ENCODE measurements at places on chromosomes 1 and 21.

DNA sequence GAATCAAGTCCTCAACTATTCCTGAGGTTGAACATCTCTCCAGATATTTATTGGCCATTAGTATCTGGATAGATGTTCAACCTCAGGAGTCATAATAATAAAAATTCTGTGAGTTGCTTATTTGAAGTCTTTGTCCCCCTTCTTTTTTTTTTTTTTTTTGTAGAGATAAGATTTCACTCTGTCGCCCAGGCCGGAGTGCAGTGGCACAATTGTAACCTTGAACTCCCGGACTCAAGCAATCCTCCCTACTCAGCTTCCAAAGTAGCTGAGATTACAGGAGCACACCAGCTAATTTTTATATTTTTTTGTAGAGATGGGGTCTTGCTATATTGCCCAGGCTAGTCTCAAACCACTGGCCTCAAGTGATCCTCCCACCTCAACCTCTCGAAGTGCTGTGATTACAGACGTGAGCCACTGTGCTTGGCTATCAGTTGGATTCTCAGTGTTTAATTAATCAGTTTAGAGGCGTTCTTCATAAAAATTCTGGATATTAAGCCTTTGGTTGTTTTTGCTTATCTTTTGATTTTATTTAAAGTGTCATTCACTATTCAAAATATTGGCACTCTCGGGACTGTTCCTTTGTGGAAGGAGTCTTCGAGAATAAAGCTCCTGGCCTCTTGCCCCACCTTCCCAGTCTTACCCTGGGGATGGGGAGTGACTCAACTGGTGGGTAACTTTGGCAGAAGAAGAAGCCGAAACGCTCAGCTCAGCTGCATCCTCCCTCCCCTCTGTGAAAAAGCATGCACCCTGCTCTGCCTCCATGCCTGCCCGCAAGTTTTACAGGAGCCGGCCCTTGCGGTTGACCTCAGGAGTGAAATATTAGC lies 11.2 kb upstream of the HYI start:
- peak; percentile 60 for DNase-seq

DNA sequence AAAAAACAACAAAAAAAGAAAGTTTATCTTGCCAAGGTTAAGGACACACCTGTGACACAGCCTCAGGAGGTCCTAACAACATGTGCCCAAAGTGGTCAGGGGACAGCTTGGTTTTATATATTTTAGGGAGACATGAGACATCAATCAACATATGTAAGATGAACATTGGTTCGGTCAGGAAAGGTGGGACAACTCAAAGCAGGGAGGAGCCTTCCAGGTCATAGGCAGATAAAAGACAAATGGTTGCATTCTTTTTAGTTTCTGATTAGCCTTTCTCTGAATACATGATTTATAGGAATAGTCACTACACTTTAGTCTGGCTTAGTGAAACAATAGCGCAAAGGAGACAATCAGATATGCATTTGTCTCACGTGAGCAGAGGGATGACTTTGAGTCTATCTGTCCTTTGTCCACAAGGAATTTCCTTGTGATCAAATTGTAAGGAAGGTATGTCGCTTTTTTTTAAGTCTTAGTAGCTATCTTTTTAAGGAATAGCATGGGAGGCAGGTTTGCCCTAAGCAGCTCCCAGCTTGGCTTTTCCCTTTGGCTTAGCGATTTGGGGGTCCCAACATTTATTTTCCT lies 23.3 kb upstream of the OVAAL start:
- no peak for DNase-seq

- peak; percentile 68 for DNase-seq
These were observed 17.1 kb upstream of the EPHA2 start for GRCh38 chr1:16172964-16173446.

DNA sequence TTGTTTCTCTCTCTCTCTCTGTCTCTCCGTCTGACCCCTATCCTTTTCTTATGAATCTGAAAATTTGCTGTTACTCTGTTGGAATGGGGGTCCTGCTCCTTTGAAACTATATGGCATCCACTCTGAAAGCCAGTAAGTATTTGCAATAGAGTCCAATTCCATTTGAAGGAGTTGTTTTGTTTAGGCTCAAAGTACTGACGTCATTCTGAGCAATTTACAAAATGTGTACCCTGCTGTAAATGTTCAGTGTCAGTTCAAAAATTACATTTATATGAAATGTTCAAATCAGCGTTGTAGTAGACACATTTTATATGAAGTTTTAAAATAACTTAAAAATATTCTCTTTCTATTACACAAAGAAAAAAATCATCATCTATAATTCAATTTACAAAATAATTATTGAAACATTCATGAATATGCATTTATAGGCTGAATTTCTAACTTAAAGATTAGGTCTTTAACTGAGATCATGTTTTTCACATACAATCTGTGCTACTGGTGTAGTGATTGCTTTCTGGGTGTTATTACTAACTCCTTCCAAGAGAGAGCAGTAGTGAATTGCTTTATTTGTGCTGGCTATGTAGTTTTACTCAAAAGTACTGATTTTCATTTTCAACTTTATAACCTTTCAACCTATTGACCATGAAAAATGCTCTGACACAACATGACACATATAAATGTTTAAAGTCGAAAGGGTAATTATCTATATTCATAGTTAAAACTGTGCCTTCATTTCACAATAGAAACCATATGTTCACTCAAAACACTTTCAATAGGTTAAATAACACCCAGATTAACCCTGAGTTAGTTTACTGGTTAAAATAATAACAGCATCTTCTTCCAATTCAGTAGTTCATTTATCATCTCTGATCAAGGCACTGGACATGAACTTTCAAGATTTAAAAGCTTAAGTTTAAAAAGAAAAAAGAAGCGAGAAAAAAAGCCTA lies 253.1 kb upstream of the ADGRL4 start:
- DNase-seq: peak; percentile 75

- DNase-seq: no peak
These were observed 3.0 kb upstream of the S100A9 start for GRCh38 chr1:153354515-153355193.

DNA sequence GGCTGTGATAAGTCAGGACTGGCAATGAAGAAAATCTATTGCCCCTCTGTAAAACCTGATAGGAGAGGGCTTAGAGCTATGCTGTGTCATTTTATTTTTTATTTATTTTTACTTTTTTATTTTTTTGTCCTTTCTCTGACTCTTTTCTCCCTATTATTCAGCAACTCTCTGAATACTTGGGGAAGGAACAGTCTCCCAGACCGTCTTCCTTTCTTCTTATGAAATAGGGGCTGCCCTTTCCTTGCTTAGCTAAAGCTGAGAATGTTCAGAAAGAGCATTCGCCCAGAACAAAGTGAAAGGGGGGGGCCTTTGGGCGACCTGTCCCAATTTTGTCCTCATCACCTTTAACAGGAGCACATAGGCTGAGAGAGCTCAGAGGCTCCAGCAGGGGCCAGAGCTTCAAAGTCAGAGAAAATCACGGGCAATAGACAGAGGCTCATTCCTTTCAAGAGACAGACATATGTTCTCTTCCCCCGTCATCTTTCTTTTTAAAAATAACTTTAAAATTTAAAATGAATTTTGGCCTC lies 80.9 kb downstream of the RNF220 start:
- DNase-seq: no peak

GRCh38 chr1:26697978-26698849 lies 2.4 kb downstream of the ARID1A start:
- peak; percentile 97 for DNase-seq

DNA sequence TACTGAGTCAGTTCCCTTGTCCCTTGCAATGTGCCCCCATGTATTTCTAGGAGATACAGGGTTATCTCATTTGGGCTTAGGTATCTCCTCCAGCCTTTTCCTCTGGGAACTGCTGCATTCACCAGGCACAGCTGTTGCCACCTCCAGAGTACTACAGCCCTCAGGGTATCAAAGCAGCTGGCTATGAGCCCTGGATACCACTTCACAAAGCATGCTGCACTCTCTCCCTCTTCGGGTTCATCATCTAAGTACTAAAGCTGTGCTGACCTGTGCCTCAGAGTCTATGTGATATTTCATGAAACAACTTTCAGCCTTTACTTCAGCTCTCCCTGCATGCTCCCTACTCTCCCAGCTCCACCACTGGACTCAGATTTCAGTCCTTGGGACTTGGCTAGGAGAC lies 62.3 kb downstream of the CCDC185 start:
- DNase-seq: no peak

DNA sequence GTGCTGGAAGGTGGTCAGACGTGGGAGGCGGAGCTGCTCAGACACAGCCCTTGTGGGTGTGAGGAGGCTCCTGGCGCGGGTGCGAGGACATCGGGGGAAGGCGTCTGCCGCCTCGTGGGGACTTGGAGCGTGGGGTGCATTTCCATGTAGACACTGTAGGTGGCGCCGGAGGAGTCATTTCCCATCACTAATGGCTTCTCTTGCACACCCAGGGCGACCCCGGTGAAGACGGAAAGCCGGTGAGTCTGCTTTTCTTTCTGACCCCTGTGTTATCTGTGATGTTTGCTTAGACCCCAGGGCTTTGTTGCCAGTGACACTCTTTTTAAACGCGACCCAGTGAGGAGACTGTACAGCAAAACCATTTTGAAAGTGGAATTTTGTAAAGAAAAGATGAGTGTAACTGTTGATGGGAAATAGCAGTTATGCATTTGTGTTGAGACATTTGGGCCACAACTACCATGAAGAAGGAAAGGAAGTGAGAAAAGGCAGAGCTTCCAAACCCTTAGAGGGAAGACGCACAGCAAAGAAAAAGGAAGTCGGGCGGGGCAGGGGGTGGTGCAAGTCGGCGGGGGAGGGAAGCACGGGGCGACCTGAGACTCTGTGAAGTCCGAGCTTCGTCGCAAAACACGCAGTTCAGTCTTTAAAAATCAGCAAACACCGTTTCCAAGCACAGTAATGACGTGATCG lies 64.0 kb downstream of the SLC19A1 start:
- DNase-seq: peak; percentile 74

DNA sequence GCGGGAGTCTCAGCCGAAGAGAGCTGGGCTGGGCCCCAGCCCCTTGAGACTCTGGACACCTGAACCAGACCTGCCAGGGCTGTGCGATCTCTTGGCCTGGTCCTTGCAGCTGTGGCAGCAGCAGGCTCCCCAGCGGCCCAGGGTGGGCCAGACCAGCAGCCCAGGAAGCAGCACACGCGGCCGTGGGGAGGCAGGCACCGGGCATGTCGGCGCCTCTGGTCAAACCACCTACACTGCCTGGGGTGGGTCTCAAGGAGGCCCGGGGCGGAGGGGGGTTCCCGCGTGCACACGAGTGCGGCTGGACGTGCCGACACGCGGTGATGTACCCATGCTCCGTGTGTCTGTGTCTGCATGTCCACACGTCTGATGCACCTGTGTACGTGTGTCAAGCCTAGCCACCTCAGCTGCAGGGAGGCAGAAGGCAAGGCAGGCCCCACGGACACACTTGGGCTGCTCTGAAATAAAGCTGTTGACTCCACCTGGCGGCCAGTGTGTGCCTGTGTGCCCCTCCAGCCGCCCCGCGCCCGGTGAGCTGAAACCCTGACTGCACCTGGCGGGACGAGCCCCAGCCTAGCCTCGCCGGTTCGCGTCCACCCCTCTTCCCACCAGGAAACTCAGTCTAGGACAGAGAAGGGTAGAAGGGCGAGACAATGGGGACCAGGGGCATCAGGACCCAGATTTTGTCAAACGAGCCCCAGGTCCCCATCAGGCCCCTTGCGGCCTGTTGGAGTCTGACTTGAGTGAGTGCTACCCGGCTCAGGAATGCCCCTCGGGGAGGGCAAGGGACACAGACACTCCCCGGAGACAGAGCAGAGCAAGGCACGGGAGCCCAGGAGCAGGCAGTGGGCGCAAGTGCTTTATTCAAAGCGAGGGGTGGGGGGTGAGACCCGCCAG lies 11.6 kb downstream of the SCNN1D start:
- DNase-seq: peak; percentile 60

DNA sequence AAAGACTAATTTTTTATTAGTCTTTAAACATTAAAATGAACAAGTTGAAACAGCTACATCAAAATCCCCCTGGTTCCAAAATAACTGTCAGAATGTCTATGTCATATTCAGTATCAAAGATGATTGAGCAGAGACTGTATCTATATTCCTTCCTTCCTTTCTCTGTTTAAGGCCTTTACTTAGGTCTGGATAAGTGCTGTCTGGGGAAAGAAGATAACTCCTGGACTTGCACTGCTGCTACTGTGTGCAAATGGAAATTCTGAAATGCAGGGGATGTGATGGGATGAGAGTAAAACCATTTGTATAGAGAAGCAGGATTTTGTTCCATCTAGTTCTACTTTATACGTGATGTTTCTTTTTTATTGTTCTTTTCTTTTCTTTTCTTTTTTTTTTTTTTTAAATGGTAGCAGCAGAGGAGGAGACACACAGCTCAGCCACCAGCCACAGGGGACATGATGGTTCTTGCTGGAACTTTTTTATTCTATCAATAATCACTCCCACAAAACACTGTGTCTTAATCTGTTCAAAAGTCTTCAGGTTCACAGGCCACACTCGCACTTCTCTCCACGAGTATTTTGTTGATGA lies 33.6 kb upstream of the FOXE3 start:
- DNase-seq: no peak

DNA sequence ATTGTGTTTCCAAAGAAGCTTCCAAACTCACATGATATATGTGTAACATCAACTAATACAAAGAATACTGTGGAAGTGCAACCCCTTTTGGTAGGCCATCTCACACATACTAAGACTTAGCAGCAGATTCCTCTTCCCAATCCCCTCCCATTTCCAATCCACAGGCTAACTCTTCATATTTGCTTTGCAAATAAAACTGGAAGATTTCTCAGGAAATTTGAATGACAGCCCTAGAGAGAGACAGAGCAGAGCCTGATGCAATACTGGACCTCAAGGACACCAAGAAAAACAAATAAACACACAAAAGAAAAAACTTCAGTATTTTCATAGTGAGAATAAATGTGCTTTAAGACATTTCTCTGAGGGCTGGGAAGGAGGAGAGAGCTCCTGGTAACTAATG lies 190.2 kb upstream of the BRINP3 start:
- no peak for DNase-seq

DNA sequence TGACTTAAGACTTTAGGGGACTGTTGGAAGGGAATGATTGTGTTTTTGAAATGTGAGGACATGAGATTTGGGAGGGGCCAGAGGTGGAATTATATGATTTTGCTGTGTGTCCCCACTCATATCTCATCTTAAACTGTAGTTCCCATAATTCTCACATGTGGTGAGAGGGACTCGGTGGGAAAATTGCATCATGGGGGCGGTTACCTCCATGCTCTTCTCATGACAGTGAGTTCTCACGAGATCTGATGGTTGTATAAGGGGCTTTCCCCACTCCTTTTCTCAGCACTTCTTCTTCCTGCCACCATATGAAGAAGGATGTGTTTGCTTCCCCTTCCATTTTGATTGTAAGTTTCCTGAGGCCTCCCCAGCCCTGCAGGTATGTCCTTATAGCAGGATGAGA lies 35.0 kb upstream of the SCAF4 start:
- no peak for DNase-seq

DNA sequence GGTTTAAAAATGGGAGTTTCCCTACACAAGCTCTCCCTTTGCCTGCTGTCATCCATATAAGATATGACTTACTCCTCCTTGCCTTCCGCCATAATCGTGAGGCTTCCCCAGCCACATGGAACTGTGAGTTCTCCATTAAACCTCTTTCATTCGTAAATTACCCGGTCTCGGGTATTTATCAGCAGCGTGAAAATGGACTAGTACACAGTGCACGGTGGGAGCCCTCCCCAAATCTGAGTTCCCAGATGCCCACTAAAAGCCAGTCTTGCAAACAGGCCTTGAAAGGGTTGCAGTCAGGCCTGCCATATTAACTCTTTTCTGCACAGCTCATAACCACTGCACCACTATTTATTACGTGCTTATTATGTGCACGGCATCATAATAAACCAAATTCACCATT lies 400.9 kb downstream of the PRDM2 start:
- DNase-seq: no peak
